ENCODE measurements at places on chromosomes 5 and 9. TPM values are rescaled to one million over a fixed set of nuclear protein-coding genes. Genes with fewer than 3 reads are reported as not detected.

Gene GCNT1
- total RNA-seq: 1.7 TPM

Gene SAXO1
- not detected for total RNA-seq

Gene SKP1
- total RNA-seq: 366 TPM

Gene PTGS1
- 10.1 TPM for total RNA-seq

Gene ADAMTSL1
- 24.4 TPM for total RNA-seq

Gene CTXN3
- not detected for total RNA-seq

Gene CDKN2B-AS1
- total RNA-seq: 7.0 TPM

Gene FBLL1
- 1.7 TPM for total RNA-seq

Gene CYSRT1
- total RNA-seq: 1.1 TPM

Gene IL7R
- 1.6 TPM for total RNA-seq

Gene FLT4
- not detected for total RNA-seq

Gene UNC5A
- 0.10 TPM for total RNA-seq

Gene ADAMTSL2
- 9.7 TPM for total RNA-seq

Gene SPINK7
- total RNA-seq: not detected

Gene SLC25A2
- total RNA-seq: not detected

Gene EQTN
- not detected for total RNA-seq

Gene CATSPER3
- not detected for total RNA-seq

Gene LMX1B
- not detected for total RNA-seq

Gene DENND1A
- 14.4 TPM for total RNA-seq

Gene LURAP1L
- 0.98 TPM for total RNA-seq

Gene GALNT12
- total RNA-seq: 3.2 TPM

Gene IFNB1
- total RNA-seq: not detected

Gene ARL14EPL
- total RNA-seq: 0.20 TPM

Gene CARTPT
- not detected for total RNA-seq

Gene C1QTNF2
- 4.8 TPM for total RNA-seq

Gene AJM1
- 0.72 TPM for total RNA-seq

Gene HTR1A
- total RNA-seq: not detected

Gene ODF2
- 50.1 TPM for total RNA-seq

Gene CXCL14
- not detected for total RNA-seq

Gene PCDHB9
- 0.10 TPM for total RNA-seq

Gene BHMT
- not detected for total RNA-seq

Gene TMEM203
- total RNA-seq: 39.1 TPM

Gene IFNA2
- total RNA-seq: not detected

Gene LRSAM1
- 7.1 TPM for total RNA-seq

Gene MED7
- total RNA-seq: 20.9 TPM

Gene P4HA2
- 264 TPM for total RNA-seq

Gene ANKRD18B
- total RNA-seq: not detected

Gene RANBP17
- total RNA-seq: 9.5 TPM

Gene CRHBP
- 0.29 TPM for total RNA-seq

Gene CCDC187
- total RNA-seq: not detected

Gene TBCA
- total RNA-seq: 122 TPM

Gene SHC3
- 1.7 TPM for total RNA-seq

Gene ORM1
- not detected for total RNA-seq

Gene DOCK8
- total RNA-seq: not detected

Gene PCDHA7
- 0.88 TPM for total RNA-seq

Gene GNAQ
- 16.2 TPM for total RNA-seq

Gene CDC20B
- total RNA-seq: not detected

Gene RASA1
- 44.6 TPM for total RNA-seq

Gene FAM221B
- total RNA-seq: not detected

Gene LCN10
- total RNA-seq: 0.10 TPM

Measured in RPMI7951 (cell line).